Activated CD8-positive, alpha-beta memory T cell treated with anti-CD3 and anti-CD28 coated beads for 36 hours (primary cell): ENCODE measurements at places on chromosomes 12 and 14. TPM values are rescaled to one million over a fixed set of nuclear protein-coding genes. Genes with fewer than 3 reads are reported as not detected.

The ADAM20 gene
- total RNA-seq, result 0.08 TPM

The RND1 gene
- total RNA-seq, result 2.3 TPM

The ACRBP gene
- 0.95 TPM for total RNA-seq

The LRRC43 gene
- 0.11 TPM for total RNA-seq

The SLC39A9 gene
- total RNA-seq, result 54.9 TPM

The KCNK13 gene
- total RNA-seq, result not detected

The MSRB3 gene
- total RNA-seq, result not detected

The CD63 gene
- total RNA-seq, result 190 TPM

The SLC4A8 gene
- 2.8 TPM for total RNA-seq
